Central memory CD4-positive, alpha-beta T cell (primary cell): ENCODE measurements at places on chromosomes 13 and 19.

DNA sequence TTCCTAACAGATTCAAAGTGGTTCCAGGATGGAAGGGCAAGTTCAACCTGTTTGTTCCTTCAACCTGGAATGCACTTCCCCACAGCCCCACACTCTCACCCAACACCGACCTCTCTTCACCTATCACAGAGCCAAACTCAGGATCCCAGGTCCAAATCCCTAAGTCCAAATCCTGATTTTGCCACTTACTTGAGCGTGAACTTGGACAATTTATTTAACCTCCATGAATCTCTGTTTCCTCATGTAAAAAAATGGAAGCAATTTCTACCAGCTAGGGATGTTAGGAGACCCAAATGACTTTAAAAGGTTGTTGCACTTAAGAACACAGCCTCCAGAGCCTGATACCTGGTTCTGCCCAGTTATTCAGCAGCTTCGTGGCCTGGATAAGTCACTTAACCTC lies 5.4 kb upstream of the IGSF23 start:
- no peak for DNase-seq

DNA sequence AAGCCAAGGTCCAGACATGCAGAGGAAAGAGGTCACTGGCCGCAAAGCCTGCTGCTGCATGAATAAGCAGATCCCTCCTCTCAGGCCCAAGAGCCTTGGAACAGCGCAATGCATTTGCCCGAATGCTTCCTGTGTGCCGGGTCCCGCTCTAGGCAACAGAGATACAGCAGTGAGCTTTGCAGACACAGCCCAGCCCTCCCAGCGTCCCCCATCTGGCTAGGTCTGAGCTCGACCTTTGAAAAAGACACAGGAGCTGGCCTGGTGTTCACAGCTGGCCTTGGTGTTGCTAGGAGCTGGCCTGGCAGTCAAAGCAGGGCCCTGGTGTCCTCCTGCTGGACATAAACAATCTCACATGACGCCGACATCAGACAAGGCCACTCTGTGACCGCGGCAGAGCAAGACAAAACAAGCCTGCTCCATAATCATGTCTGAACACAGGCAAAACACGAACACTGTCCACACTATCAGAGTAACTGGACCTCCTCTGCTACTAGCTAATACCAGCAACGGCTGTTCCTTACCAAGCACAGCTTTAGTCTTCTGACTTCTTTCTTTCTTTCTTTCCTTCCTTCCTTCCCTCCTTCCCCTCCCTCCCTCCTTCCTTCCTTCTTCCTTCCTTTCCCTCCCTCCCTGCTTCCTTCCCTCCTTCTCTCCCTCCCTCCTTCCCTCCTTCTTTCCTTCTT lies 5.7 kb upstream of the PEX11G start:
- no peak for DNase-seq

GRCh38 chr13:114155926-114156883 lies 22.9 kb upstream of the CFAP97D2 start:
- DNase-seq = no peak

- DNase-seq = no peak
These were observed 9.4 kb upstream of the PGLYRP2 start for GRCh38 chr19:15488489-15489226.

DNA sequence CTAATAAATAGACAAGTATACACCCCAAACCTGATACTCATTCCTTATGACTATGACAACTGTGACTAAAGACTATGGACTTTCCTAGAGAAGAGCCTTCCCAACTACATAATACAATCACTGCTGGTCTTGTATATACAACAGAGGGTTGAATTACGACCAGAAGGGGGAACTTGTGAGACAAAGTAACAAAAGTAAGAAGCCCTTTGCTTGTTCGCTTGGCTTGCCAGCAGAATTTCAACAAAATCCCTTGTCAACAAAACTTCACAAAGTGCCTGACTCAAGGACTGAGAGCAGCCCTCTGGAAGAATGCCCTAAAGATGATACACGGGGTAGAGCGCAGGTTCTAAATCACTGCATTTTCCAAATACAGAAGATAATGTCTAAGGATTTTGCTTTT lies 99.4 kb downstream of the WASF3 start:
- DNase-seq = no peak

GRCh38 chr19:35045667-35046300 lies 4.3 kb downstream of the HPN start:
- DNase-seq = peak; percentile 30

- DNase-seq = no peak
These were observed 104.1 kb upstream of the ZNF507 start for GRCh38 chr19:32241306-32241705.

- no peak for DNase-seq
These were observed 15.8 kb downstream of the ADPRHL1 start for GRCh38 chr13:113437408-113438010.

DNA sequence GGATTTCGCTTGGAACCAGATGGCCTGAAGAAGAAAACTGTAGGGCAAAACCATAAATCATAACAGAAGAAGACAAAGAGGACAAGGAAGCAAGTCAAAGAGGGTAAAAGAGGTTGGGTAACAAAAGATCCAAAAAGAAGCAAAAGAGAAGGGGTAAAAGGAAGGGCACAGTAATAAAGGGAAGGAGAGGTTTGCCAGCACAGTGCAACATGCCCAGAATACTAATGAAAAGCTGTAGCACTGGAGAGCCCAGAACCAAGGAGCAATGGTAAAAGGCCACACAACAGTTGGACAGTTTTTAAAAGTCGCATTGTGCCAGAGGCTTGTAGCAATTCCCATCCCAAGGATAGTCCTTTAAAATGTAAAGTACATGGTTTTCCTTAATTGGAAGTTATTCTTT lies 506.6 kb downstream of the PCDH9 start:
- DNase-seq = no peak

DNA sequence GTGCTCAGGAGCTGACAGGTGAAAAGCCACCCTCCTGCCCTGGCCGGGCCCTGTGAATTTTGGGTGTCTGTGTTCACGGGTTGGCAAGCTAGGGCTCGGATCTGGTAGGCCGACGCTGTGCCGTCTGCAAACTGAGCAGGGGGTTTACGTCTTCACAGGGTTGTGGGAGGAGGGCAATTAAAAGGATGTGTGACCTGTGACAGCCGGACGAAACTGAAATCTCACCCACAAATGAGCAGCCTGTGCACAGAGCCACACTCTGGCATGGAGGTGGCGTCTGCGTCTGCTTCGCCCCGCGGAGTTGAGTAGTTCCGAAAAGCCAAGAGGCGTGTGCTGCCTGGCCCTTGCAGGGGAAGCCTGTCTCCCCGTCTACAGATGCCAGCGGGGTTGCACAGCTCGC lies 117.3 kb downstream of the KDM4B start:
- DNase-seq = no peak

- no peak for DNase-seq
These were observed 46.8 kb downstream of the METTL21C start for GRCh38 chr13:102648046-102648445.

DNA sequence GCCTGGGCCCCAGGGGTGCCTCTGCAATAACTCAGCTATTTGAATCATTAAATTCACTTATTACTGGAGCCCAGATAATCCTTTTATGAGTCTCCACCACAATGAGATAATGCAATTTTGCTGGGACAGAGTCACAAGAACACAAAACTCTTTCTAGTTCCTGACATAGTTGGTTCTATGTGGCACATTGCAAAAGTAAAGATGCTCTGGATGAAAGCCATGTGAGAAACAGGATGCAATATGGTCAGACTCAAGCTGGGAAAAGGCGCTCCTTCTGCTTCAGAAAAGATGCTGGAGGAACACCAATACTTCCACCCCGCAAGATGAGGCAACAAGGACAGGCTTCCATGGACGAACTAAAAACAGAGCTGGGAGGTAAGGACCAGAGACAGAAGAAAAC lies 5.7 kb downstream of the ANKRD27 start:
- DNase-seq = no peak

GRCh38 chr19:32971012-32971595 lies 654 bp downstream of the CEP89 start:
- DNase-seq = no peak

GRCh38 chr13:33793726-33794125 lies 24.2 kb upstream of the RFC3 start:
- DNase-seq = no peak

DNA sequence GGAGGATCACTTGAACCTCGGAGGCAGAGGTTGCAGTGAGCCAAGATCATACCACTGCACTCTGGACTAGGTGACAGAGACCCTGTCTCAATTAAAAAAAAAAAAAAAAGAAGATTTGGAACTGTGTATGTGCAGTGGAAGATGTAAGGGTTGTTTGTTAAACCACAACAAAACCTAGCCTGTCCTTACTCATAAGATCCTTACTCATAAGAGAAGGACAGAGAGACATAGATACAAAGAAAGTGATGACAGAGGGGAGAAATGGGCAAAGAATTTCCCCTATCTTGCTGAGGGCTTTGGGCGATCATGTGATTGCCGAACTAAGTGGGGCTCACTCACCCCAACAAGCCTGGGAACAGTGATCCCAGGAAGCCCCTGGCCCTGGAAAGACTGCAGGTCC lies 7.9 kb downstream of the ITPKC start:
- DNase-seq = no peak

GRCh38 chr13:40403509-40404241 lies 262.8 kb downstream of the FOXO1 start:
- no peak for DNase-seq

GRCh38 chr13:97026531-97027161 lies 32.4 kb upstream of the OXGR1 start:
- DNase-seq = no peak

DNA sequence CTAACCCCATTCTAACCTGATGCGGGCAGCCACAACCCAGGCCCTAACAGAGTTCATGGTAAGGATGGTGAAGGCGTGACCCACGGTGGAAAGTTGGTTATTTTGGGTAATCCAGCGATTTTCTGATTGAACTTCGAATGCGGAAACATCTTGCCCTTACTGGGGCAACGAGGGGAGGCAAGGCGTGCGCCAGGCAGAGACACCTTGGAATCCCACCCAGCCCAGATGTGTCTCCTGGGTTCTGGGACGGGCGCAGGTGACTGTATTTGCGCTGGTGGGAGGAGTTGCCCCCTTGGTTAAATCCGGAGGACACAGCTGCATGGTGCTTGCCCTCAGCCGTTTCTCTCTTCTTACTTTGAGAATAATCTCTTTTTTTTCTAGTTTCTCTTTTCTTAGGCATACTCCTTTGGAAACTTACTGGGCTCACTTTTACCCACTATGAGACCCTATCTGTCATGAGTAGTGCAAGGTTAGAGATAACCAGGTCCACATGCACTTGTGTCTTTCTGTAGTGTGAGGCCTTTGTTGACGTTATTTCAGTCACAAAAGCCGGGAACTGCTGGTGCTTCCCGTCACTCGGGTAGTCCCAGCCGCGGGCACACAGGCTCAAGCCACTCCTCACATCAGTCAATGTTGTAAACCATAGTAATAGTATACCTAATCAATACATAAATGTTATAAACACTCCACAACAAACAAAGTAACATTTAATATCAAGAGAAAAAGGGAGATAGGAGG lies 81.5 kb downstream of the ATP11A start:
- no peak for DNase-seq

DNA sequence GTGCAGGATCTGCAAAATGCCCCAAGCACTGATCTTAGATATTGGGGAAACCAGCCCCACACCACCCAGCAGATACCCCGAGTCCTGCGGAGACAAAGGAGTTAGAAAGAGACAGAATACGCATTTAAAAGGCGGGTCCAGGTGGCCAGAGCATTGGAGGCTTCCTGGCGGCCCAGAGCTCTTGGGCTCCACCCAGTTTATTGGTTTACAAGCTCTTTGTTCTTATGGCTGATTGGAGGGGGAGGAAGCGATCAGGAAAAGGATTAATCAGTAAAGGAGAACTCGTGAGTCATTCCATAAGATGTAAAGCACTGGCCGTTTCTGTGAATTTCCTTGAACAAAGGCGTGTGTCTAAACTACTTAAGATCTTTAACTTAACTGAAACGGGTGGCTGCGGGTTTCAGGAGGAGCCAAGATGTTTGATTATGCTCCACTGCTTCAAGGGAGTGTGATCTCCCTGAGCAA lies 926 bp downstream of the ZNF587 start:
- no peak for DNase-seq

DNA sequence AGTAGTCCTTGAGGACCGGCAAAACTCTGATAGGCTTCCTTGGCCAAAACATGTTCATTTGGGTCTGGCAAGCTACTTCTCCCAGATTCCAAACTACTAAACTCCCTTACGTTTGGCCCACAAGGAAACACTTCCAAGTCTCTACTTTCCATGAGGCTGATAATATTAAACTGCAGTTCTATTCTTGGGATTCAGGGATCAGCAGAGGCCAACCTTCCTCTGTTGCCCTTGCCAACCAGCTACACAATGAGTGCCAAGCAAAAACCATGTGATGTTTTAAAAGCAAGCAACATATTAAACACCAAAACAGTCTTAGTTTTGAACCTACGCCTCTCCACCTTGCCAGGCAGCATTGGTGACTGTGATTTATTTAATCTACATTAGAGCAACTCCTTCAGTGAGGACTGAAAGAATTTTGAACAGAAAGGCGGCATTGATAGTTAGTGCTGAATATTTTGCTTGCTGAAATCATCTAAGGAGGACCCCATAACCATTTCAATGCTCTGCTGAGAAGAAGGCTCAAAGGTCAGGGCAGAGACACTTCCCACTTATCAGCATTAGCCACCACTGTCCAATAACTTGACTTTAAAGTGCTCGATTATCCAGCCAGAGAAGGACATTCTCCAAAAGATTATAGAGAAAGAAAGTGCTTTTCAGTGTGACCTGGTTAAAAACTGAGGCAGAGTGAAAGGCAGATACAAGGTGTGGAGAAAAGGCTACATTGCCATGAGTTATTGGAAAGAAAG lies 287.1 kb downstream of the TBC1D4 start:
- DNase-seq = no peak

GRCh38 chr13:96967248-96967745 lies 27.0 kb downstream of the OXGR1 start:
- no peak for DNase-seq

DNA sequence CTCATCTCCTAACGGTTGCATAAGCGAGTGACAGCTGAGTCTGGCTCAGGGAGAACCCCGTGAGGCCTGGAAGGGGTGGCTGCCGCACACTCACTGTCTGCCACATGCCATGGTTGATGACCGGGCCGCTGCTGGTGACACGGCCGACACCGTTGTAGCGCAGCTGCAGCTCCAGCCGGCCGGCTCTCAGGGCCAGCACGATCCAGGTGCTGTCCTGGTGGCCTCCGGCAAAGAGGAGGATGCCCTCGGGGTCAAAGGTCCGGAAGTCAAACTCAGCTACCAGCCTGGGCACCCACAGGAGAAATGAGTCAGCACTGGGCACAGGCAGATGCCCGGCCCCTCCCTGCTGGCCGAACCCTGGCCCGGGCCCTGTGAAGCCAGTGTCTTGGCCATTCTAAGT lies 31.7 kb downstream of the GAS6 start:
- no peak for DNase-seq

DNA sequence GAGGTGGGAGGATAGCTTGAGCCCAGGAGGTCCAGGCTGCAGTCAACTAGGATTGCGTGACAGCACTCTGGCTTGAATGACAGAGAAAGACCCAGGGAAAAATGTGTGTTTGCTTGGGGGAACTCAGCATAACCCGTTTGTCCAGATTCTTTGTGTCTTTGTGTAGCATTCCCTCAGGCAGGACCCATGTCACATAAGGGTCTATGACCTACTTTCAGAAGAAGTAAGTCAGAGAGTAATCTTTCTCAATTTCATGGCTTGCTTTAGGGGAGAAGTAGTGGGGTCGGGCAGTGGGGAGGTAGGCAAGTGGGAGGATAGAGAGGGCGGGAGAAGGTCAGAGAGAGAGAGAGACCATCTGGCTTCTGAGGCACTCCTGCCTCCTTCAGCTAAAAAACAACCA lies 11.9 kb upstream of the PSPC1 start:
- DNase-seq = no peak
